ENCODE measurements at places on chromosomes 2 and 18.

GRCh38 chr2:42084231-42084671 is 36.4 kb downstream of the PKDCC start:
- no peak for DNase-seq

- DNase-seq, result peak; percentile 41
These were observed 15.9 kb upstream of the TMEM214 start for GRCh38 chr2:27016801-27017325.

GRCh38 chr2:19529677-19530076 is 171.3 kb upstream of the OSR1 start:
- DNase-seq, result no peak

- DNase-seq, result no peak
These were observed 55.4 kb downstream of the UXS1 start for GRCh38 chr2:106138543-106139237.

- no peak for DNase-seq
These were observed 633 bp upstream of the RNF152 start for GRCh38 chr18:61893309-61893970.

- DNase-seq, result no peak
These were observed 17.2 kb upstream of the MAL start for GRCh38 chr2:95008306-95008705.

GRCh38 chr2:187986390-187987105 is 305.1 kb upstream of the GULP1 start:
- no peak for DNase-seq

DNA sequence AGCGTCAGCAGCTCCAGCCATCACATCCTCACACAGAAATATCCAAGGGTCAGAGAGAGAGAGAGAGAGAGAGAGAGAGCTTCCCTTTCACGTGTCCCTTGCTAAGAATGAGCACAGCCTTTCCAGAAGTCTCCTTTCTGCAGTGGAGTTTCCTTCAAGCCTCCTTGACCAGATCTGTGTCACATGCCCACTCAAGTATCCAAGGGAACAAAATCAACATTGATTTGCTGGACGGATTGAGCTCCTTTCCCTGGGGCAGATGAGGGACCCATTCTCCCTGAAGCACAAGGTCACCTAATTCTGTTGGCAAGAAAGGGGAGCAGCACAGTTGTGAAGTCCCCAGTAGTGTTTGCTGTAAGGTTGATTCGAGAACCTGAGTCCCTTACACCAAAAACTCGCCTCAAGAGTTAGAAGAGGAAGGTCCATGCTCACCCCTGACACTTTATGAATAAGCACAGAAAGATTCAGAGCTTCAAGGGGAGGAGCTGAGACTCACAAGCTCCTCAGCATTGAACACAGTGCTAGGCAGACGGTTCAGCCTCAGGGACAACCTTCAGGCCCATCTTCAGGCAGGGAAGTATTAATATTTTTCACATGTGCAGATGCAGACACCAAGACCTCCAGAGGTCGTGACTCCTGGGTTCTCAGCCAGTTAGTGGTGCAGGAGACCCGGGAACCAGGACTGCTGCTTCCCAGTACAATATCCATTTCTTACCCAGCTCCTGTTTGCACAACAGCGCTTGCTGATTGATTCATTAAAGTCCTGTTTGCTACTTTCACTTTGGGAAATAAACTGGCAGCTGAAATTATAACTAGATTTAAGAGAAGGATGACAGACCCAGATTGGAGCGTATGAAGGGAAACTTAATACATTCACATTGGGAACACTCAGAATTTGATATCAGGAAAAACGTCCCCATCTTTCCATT is 38.2 kb upstream of the MARCO start:
- no peak for DNase-seq

DNA sequence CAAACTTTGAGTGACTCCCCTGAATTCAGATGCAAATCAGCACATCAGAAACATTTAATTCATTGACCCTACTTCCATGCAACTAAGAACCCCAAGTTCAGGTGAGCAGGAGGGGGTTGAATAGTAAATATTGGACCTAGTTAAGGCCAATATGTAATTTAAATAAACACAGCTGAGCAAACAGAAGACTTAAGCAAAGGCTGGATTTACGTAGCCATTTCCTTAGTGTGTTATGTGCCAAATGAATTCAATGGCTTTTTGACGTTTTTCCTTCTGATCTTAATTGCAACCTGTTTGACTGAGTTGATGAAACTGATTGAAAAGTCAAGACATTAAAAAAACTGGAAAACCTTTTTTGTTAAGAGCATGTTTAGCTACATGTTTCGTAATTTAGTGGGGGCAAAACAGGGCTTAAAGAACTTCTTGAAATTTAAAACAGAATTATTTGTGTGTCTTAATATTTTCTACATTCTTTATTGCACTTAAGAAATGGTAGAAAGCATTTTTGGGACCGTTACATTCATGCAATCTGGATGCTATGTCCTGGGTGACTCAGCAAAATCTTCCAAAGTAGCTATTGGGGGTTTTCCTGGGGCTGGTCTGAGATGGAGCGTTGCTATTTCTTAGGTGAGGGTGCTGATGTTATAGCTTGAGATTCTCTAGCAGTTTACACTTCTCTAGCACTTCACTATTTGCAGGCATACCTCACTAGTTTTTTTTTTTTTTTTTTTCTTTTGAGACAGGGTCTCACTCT is 25.5 kb upstream of the KCNE4 start:
- DNase-seq, result no peak

DNA sequence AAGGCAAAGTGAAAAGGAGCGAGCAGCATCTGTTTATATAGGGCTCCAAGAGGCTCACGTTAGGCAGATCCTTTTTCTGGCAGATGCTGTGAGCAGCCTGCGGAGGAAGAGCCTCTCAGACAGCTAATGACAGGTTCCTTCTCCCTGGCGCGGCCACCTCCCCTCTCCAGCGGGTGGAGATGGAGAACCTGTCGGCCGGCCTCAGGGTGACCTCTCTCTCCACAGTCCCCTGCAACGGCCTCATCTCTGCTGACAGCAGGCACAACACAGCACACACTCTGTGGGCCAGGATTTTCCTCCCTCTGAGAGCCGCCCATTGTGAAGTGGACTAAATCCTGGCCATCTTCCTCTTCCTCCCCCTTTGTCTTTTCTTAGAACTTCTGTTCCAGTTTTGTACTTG is 119.8 kb downstream of the PRKCE start:
- DNase-seq, result peak; percentile 19

DNA sequence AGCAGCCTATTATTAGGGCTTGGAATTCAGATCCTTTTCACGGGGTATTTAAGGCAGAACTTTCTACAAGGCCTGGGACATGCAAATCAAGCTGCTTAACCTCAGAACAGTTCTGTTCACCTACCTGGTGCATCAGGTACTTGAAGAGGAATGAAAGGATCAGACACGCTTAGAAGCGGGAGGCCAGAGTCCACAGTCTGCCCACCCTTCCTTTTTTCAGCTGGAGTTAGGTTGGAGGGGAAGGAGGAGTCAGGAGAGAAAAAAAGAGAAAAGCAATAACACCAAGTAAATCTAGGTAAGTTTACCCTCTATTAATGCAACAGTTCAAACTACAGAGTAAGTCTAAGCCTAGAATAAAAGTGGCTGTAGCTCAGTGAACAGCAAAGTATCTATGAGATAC is 58.6 kb upstream of the NFU1 start:
- no peak for DNase-seq

DNA sequence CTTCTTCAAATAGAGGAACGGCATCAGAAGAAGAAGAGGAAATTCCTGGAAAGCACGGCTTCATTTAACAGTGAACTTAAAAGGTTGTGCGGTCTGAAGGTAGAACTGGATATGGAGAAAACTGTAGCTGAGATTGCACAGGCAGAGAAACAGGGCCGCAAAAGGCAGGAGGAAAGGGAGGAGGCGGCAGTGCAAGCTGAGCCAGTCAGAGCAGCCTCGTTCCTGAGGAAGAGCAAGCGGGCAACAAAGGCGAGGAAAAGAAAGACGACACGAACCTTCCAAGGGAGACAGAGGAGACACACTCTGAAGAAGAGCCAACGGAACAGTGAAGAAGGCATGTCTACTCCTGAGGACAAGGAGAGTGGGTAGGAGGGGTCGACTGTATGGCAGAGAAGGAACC is 22.6 kb upstream of the GAREM2 start:
- no peak for DNase-seq

- DNase-seq, result peak; percentile 95
These were observed at the start of gene STARD7 for GRCh38 chr2:96208143-96209010. Gene STARD7 (minus strand): TSS chr2:96208827. CDS start chr2:96208434, 393 bp downstream.

GRCh38 chr2:239465017-239466001 is 64.5 kb upstream of the HDAC4 start:
- peak; percentile 77 for DNase-seq

DNA sequence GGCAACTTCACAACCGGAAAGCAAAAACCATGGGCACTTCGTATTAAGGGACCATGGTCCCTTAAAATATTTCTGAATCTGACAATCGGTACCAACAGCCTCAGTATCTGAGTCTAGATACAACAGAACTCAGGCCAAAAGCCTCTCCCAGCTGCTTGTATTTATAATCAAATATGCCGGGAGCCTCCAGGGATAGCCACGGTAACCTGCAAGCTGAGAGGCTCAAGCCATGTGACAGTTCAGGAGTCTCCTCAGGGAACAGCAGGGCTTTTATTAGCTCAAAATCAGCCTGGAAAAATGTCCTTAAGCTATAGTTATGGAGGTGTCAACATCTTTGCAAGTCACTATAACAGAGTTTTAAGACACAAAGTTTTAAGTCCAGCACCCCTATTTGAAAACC is 352.8 kb upstream of the GYPC start:
- DNase-seq, result no peak

- peak; percentile 82 for DNase-seq
These were observed 61.5 kb upstream of the KLF7 start for GRCh38 chr2:207227062-207227748.

DNA sequence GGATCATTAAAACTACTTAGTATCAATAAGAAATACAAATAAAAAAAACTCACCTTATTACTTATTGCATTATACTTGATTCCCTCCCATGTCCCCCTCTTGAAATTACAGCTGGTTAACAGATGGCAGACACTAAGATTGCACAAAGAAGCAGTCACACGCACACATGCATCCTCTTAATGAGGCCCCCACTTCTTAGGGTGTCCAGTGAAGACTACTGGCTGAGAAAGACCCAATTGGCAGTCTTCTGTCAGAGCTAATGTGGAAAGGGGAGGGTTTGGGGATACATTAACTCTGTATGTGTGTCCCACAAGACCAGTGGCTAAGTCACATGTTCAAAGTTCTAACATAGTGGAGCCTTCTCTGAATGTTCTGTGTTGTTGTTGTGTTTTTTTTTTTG is 210.7 kb downstream of the MTX2 start:
- DNase-seq, result no peak

DNA sequence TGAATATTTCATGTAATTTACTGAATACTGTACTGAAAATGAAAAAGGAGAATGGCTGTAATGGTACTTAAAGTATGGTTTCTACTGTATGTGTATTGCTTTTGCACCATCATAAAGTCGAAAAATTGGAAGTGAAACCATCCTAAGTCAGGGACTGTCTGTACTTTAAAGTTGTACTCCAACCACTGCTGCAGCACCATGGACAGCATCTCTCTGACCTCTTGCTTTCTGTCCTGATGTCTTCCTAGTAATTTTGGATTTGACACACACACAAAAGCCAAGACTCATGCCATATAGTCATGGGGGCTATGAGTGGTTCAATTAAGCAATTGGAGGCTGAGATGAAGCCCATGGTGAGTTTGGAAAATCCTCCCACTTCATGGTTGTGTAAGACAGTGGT is 256.3 kb upstream of the PKDCC start:
- no peak for DNase-seq

DNA sequence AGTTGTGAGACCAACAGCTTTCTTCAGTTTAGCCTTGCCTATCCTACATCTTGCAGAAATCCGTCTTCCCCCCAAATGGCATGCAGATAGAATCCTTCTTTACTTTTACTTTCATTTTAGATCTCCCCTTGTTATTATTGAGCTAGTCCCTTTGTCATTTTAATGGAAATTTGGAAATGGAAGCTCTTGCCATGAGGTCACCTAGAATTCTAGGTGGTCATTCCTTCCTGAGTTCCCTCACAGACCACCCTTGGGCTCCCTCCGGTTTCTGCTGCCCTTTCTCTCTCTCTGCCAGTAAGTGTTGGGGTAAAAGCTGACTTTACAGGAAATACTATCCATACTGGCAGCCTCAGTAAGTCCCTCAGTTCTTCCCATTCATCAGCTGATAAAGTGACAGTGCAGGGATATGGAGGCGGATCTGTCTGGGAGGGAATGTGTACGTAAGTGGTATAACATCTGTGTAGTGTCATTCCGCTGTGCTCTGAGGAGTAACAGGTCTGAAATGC is 30.2 kb downstream of the ARHGAP25 start:
- DNase-seq, result no peak

DNA sequence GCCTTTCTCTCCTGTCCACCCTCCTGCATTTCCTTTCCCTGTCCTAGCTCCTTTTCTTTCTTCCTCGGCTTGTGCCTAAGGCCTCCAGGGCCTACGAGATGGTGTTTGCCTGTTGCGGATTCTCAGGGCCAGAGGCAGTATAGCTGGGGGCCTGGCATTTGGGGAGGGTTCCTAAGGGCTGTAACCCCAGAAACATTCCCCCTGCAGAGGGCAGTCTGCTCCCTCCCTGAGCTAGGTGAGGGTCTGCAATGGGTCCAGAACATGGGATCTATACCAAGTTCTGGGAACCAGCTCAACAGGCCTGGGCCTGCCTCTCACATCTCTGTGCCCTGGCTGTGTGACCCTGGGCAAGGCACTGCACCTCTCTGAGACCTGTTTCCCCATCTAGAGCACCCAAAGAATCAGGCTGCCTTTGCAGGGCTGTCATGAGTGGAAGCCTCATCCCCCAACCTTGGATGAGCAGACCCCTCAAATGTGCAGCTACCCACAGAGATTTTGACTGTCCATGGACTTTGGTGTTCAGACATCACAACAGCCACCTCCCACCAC is 97.5 kb downstream of the GLI2 start:
- DNase-seq, result no peak
